ENCODE measurements at places on chromosomes 3 and 15. TPM values are rescaled to one million over a fixed set of nuclear protein-coding genes. Genes with fewer than 3 reads are reported as not detected.

- no peak for DNase-seq
Observed at GRCh38 chr15:41930221-41930866, 36.5 kb upstream of the SPTBN5 start.

Gene CDHR4
- total RNA-seq = not detected

DNA sequence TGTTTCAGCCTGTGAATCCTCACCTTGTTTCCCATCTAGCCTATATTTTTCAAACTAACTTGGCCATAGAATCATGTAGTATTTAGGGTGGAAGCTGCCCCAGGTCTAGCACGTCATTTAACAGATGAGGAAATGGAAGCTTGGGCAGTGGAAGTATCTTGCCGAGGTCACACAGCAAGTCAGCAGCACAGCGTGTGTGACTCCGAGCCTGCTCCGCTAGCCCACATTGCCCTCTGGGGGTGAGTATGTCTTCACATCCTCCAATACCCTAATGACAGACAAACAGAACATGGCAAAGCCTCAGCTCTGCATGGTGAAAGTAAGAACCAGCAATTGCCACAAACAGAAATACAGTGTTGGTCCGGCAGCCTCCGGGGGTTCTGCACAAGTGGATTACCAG is 2.2 kb upstream of the CCR5 start:
- no peak for DNase-seq

Gene ACTC1
- total RNA-seq = 0.93 TPM

DNA sequence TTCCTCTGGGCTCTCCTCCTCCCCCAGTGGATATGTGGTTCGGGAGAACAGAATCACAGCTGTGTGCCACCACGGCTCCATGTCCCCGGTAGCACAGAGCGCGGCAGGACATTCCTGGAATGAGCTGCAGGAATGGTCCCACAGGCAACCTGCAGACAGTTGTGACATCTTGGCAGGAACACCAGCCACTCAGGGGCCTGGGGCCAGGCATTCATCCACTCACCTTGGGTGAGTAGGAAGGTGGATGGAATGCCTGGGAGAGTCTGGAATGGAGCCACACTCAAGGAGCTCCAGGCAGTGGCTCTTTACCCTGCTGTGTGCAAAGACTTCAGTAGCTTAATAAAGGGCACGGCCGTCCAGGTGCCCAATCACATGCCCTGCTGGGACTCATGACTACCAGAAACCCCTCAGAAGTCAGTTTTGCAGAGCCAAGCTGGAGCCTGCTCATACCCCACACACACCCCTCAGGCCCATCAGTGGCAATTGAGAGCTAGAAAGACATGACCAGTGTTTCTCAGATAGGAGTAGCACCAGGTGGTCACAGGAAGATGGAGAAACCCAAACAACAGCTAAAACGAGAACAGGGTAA is 117.3 kb upstream of the PRR20G start:
- no peak for DNase-seq

Gene TRPC1
- 4.9 TPM for total RNA-seq

Gene GABRA5
- total RNA-seq = not detected

GRCh38 chr3:70919091-70919490 is 606.7 kb upstream of the MDFIC2 start:
- DNase-seq = no peak

Gene TMA7
- total RNA-seq = 239 TPM

DNA sequence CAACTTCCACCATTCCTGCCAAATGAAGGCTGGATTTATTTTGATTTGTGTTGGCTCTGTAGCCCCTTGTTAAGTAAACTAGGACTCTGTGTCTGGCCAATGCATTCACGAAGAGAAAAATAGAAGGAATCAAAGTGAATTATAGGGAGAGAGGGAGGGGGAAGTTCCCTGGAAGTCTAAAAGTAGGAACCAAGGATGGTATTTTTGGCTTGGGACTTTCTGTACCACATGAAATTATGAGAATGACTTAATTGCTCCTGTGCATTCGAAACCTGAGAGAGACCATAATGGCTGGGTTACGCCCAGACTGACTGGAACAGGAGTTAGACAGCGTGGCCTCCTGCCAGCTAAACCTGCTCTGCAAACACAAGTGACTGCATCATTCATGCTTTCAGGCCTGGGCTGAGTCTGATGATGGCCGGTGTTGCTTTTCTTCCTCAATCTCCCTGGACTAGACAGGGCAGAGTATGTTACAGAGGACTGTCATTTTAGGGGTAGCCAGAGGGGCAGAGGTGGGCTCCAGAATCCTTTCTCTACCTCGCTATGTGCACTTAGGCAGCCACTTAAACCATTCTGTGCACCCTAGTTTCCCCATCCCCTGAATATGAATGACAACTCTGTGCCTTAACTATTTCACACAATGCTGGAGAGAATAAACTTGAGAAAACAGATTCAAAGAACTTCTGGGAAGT is 58.9 kb downstream of the MYO1E start:
- DNase-seq = no peak

DNA sequence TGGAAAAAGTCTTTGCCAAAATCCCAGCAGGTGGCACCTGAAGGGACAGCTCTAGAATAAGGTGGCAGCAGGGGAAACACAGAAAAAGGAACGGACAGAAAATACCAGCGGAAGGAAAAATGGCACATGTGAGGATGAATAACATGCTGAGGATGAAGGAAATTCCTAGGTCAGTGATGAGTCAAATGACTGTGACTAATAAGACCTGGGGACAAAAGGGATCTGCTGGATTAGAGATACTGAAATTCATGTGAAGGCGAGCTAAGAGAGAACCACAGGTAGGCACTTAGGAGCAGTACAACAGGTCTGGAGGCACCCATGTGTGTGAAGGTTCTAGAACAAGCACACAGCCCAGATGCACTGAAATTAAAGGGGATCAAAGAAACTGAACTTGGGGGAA is 482.5 kb downstream of the FOXP1 start:
- DNase-seq = no peak

Gene CCR3
- total RNA-seq = not detected

GRCh38 chr3:114319453-114319852 is 25.6 kb downstream of the TIGIT start:
- DNase-seq = no peak

- no peak for DNase-seq
Observed at GRCh38 chr15:91471468-91471867, 371.4 kb downstream of the SV2B start.

DNA sequence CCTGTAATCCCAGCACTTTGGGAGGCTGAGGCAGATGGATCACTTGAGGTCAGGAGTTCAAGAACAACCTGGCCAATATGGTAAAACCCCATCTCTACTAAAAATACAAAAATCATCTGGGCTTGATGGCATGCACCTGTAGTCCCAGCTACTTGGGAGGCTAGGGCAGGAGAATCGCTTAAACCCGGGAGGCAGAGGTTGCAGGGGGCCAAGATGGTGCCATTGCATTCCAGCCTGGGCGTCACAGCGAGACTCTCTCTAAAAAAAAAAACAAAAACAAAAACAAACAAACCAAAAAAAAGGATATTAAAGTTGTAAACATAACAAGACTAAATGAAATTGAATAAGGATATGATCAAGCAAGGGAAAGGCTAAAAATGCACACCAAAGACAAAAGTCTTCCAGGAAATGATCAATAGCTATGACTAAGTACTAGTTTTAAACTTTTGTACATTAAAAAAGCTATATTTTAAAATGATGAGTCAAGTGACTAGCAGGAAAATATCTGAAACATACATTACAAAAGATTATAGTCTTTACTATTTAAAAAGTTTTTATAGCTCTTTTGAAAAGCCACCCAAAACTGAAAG is 28.6 kb downstream of the KLHL6 start:
- DNase-seq = no peak

Gene SLC2A2
- not detected for total RNA-seq

DNA sequence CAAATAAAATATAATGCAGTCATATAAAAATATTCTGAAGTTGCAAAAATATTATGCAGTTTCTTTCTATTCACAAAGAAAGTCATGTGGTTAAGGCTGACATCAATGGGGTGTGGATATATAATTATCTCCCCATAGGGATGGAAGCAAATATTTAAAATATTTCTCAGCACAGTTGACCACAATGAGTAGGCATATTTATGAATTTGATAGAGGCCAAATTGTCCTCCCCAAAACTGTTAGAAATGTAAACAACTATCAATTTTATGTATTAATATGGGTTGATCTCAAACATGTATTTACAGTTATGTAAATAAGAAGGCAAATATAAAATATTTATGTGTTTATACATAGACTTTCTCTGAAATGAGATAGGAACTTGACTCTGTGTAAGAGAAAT is 246.0 kb upstream of the CBLB start:
- DNase-seq = no peak

- DNase-seq = no peak
Observed at GRCh38 chr15:33309602-33310276, 1.0 kb upstream of the RYR3 start.

Gene NMNAT3
- total RNA-seq = 3.5 TPM

GRCh38 chr3:114221165-114221880 is 16.1 kb downstream of the ZNF80 start:
- DNase-seq = no peak

Gene PLA1A
- total RNA-seq = 7.8 TPM

DNA sequence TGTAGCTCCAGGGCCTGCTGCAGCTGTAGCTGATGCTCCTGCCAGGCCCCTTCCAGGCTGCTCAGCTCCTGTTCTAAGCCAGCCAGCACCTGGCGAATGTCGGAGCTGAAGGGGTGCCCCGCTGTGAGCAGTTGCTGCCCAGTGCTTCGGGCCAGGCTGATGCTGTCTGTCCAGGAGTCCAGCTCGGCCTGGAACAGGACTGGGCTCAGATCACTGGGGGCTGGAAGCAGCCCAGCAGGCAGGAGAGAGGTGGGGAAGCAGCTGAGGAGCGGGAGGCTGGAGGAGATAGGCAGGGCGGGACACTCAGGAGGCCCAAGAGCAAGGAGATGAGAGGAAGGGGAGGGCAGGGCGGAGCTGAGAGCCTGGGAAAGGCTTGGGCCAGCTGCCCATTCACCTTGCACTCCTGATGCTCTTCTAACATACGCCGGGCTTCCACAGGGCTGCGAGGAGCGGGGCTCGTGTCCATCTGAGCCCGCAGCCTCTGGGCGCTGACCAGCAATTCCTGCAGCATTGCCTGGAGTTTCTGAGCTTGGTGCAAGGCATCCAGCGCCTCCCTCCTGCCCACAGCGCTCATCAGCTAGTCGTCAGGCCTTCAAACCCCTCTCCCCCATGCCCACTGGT is 23.2 kb downstream of the PLA2G4B start:
- no peak for DNase-seq

DNA sequence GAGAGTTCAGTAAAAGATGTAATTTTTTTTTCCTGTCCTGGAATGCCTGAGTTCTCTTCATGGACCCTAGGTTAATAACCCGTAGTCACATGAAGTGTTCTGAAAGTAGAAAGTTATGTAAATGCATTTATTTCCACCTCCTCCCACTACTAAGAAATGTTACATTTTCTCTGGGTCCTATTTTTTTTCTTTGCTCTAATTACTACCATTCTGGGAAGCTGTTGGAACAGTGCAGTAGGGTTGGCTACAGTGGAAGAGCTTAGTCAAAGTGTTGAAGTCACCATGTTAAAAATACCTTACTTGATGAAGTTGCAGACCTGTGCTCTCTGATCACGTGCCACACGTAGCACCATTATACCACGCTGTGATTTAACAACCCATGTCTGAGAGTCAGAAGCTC is 153.8 kb upstream of the TSC22D2 start:
- DNase-seq = no peak

Gene NTRK3
- total RNA-seq = 3.6 TPM

- DNase-seq = no peak
Observed at GRCh38 chr15:99092554-99093172, 12.2 kb upstream of the SYNM start.

DNA sequence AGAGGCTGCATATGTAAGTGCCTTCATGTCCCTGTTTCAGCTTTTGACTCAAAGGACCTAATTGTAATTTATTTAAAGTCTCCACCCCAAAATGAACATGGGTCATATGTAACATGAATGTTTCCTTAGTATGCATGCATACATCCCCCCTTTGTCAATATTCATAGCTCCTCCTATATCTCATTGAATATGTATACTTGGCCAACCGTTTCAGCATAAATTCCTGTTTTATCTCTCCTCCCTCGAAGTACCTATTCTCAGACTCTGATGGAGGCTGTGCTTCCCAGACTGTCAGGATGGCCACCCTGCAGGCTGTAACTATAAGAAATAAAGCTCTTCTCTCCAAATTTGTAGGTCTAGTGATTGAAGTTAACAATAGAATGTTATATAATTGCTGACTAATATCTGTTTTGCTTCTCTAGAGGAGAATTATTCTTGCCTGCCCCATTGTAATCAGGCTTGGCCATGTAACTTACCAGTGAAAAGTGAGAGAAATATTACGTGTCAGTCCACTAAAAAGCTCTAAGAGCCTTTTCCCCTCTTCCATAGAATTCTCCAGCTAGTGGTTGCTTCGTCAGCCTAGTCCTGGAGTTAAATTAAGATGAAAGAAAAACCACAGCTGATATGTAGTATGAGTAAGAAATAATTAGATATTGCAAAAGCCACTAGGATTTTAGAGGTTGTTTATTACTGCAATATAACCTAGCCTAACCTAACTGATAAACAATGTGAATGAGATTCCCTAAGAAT is 245.1 kb downstream of the ZNF385D start:
- DNase-seq = no peak

DNA sequence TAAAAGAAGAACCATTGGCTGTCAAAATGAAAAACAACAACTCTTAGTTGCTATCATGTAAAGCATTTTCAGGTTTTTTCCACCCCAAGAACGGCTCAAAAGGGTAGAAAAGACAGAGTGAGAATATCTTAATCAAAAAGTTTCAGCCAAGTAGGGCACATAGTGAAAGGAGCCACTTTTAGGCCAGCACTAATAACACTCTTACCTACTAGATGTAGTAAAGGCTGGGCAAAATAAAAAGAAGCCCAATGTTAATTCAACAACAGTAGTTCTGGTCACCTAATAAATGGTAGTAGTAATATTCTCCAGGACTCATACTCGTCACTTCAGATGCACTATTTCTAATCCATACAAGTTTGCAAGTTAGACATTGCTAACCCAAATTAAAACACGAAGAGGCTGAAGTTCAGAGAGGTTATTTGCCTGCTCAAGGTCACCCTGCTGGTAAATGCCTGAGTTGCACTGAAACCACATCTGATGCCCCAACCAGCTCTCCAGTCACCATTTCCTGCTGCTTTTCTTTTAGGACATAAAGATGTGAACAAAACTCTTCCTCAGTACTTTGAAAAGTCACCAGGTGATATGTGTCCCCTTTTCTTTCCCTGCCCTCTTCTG is 7.5 kb downstream of the GOLIM4 start:
- DNase-seq = no peak

Gene GPR156
- total RNA-seq = 0.75 TPM

GRCh38 chr3:120801484-120801883 is 58.9 kb downstream of the GTF2E1 start:
- DNase-seq = no peak

Measured in omental fat pad (tissue), 4 donors.